ENCODE measurements at places on chromosomes 11 and 22.

GRCh38 chr11:18115360-18116127, 9.7 kb upstream of the SAAL1 start:
- DNase-seq, result peak; percentile 80

GRCh38 chr11:72598466-72598865, 75.8 kb downstream of the PDE2A start:
- no peak for DNase-seq

DNA sequence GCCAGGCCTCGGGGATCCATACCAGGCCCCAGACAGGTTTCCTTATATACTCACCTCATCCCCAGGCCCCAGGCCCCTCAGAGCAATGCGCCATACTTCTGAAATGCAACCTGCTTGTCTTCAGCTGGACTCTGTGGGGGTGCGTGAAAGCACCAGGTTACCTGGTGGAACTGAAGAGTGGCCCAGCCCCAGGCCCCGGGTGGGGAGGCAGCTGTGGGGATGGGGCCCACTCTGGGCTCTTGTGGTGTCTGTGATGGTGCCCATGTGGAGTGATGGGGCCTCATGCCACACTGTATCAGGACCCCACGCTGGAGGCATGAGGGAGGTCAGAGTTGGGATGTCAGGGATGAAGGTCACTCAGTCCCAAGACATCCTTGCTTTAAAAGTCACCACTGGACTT, 999.0 kb downstream of the BRD1 start:
- DNase-seq, result no peak

GRCh38 chr11:34667810-34668582, 47.1 kb downstream of the EHF start:
- DNase-seq, result no peak

DNA sequence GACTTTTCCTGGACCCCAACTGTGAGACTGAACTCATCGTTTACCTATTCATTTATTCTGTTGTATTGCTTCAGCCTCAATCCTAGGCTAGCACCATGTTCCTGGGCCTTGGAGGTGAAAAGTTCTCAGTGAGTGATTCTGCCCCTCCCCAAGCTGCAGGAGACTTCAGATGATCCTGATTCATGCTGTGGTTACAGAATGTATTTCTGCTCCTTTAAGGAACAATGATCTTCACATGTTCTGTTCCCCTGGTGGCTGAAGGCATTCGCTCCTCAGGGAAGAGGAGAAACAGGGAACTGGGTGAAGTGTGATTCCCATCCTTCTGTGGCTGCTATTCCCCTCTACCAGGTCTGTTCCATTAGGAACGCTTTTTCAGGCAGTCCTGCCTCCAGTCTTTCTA, 2.4 kb downstream of the OR52E1 start:
- DNase-seq, result no peak

DNA sequence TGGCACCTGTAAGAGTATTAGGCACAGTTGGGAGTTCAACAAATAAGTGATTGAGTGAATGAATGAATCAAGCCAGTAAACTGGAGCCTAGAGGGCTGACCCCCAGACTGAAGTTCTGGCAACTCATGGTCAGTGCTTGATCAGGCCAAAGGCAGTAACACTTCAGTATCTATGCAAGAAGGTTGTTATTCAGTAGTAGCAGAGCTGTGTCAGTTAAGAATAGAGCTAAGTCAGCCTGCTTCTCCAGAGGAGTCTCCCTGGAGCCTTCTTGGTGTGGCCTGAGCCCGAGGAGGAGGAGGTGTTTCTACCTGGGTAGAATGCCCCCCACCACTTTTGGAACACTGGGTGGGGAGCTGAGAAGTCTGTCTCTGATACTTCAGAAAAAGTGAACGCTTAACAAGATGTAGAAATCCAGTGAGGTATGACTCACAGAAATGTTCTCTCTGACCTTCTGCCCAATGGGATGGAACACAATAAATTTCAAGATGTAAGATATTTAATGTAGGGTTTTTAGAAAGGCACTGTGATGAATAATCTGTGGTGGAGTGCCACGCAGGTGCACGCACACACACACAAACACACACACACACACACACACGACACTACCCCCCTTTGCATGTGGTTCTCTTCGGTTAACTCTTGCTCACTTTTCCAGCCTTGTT, 219.9 kb downstream of the HIPK3 start:
- DNase-seq, result no peak

DNA sequence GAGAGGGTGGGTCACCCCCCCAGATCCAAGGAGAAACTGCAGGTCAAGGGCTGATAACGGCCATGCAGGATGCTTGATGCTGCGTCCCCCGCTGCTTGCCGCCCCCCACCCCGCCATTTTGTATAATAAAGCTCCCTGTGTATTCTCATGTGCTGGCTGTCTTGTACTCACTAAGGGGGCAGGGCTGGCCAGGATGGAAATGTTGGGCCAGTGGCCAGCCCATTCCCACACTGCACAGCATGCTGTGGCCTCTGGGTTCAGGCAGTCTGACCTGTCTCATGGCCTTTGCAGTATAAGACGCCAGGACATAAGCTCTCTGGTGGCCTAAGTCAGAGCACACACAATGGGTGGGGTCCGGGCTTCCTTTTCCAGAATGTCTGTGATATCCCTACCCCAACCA, 421 bp upstream of the PRR33 start:
- DNase-seq, result no peak

GRCh38 chr11:118536726-118537125, 5.7 kb downstream of the TMEM25 start:
- DNase-seq, result no peak

GRCh38 chr11:1107316-1108245, 32.9 kb downstream of the MUC2 start:
- DNase-seq, result no peak

- no peak for DNase-seq
These were observed 2.4 kb downstream of the CHEK1 start for GRCh38 chr11:125627236-125627910.

- no peak for DNase-seq
These were observed 483.6 kb downstream of the MN1 start for GRCh38 chr22:27317971-27318428.

- no peak for DNase-seq
These were observed 32.2 kb downstream of the PARVA start for GRCh38 chr11:12409621-12410005.

DNA sequence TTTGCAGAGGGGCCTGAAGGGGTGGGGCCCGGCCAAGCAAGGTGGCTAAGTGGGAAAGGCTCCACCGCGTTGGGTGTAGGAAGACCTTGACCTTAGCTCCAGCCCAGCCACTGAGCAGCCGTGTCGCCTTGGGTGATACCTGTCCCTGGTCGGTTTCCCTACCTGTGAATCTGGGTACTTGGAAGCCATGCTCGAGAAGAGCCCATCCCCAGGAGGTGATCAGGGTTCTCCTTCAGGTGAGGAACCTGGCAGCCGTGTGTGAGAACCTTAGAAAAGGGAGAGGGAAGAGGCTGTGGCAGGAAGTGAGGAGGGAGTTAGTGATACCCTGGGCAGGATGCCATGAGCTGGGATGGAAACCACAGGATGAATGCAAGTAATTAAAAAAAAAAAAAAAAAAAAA, 21.6 kb downstream of the PPARA start:
- no peak for DNase-seq

DNA sequence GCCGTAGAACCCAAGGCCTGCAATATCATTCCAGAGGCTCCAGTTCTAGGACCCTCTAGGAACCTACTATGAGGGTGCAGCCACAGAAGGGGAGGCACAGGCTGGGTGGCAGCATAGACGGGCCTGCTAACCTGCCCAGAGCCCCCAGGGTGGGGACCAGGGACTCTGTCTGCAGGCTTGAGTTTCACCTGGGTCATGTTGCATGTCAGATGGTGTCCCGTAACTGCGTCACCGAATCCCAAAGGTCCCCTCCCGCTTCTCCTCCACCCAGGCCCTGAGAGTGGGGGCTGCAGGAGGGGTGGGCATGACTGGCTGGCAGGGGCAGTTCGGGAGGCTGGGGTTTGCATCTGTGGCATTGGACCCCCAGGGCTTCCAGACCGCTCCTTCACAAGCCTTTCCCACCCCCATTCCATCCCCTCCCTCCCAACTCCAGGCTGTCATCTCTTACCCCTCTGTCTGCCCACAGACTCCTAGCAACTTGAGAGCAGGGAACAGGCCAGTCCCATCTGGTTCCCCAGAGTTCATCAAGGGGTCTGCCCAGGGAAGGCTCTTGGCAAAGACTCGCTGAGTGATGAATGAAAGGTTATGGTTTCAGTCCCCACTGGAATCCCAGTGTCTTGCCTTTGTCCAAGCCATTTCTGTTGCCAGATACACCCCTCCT, 16.3 kb downstream of the MYO7A start:
- DNase-seq, result no peak

DNA sequence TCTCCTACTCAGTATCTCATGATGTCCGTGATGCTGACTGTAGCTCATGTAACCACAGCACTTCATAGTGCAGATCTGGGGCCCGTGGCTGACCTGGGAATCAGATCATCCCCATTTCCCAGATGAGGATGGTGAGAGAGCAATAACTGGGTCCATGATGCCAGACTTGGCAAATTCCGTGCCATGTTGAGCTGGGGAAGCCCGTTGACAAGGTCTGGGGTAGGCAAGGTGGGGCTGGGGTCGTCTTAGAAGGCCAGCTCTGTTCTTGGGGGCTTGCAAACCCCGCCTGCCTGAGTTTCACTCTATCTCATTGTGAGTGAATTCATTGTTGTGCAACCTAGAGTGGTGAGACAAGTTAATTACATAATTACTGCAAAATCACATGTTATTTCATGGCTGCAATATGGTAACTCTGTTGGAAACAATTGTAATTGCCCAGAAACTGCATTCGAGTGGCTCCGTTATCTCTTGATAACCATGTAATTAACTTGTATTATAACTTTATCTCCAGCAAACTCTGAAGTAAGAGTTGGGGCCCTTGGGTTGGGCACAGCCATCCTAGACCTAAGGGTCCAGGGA, 41.7 kb downstream of the LMO1 start:
- no peak for DNase-seq

DNA sequence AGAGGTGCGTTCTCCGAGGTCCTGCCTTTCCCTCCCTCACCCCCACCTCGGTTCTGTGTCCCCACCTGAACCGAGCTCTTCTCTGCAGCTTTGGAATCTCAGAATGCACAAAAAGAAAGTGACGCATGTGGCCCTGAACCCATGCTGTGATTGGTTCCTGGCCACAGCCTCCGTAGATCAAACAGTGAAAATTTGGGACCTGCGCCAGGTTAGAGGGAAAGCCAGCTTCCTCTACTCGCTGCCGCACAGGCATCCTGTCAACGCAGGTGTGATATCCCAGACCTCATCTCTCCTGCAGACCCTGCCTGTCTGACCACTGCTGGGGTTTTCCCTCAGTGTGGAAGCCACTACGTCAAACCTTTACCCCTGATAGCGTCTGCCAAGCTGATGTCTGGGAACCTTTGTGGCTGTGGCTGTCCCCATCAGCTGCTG, 13.9 kb downstream of the ACP2 start:
- DNase-seq, result peak; percentile 68

DNA sequence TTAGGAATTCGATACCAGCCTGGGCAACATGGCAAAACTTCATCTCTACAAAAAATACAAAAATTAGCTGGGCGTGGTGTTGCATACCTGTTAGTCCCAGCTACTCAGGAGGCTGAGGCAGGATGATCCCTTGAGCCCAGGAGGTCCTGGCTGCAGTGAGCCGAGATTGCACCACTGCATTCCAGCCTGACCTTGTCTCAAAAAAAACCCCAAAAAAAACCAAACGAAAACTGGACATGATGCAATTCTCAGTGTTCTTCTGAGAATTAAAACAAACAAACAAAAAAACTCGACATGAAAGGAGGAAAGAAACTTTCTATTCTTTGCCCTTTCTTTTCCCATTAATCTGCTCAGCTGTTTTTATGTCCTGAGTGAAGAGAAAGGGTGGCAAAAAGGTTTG, 7.4 kb downstream of the MED17 start:
- DNase-seq, result no peak

GRCh38 chr11:58968251-58968711, 29.0 kb downstream of the GLYATL1 start:
- no peak for DNase-seq

DNA sequence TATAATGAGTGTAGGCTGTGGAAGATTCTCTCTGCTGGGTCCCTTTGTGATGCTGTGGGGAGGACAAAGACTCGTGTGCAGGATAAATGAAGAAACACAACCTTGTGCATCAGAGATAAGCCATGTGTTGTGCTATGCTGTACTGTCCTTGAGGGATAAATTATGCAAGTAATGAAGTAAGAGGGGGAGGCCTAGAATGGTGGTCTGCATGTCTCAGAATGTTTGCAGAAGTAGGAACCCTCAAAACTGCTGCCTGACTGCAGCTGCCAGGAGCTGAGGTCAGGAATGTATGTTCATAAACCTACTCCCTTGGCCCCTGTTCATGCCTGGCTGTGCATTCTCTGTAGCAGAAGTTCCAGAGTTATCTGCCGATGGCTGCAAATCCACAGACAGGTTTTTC, 4.6 kb upstream of the SMCO4 start:
- DNase-seq, result no peak

DNA sequence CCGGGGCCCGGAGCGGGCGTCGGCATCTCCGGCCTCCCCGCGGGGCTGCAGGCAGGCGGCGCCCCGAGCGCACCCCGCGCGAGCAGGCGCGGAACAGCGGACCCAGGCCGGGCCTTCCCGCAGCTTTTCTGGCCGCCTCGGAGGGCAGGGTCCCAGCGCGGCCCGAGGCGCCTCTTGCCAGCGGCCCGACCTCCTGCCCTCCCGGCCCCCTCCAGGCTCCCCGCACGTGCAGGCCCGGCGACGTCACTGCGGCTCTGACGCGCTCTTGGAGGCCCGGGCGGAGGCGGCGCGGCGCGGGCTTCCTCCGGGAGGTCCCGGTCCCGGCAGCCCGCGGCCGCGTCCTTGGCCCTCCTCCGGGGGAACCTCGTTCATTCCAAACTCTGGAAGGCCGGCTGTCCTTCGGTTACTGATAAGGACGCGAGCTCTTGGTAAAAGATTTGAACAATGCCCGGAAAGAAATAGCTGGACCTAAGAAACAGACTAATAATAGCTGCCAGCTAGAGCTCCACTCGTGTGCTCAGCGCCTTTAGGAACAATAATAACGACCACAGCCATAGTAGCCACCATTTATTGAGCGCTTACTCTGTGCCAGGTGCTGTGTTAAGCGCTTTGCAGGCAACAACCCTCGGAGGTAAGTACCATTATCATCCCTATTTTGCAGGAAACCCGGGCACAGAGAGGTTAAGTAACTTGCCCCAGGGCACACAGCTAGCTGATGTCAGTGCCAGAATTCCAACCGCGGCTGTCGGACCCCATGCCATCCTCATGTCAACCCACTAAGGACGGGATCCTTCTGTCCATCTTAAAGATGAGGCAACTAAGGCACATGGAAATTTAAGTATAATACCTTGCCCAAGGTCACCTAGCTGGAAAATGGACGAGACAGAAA, 39.1 kb upstream of the CREB3L1 start:
- DNase-seq, result peak; percentile 88

DNA sequence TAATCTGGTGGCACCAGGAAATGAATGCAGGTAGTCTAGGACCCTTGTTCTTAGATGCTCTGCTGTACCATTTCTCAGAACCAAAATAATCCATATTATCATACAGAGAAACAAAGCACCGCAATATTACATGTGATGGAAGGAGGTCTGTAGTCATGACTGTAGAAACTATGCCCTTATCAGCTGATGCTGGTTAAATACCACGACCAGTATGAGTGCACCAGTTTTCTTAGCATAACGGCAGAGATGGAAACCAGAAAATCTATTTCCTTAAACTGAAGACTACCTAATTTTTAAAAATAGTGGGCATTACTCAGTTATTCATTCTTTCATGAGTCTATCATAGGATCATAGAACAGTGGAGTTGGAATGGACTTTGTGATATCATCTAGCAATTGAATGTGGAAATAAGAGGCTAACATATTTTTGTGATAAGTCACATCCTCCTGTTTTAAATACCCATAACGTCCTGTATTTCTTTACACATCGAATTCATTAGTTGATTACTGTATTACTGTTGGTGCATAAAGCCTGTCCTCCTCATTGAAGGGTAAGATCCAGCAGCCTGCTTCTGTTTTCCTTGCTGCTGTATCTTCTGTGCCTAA, 15.1 kb downstream of the JHY start:
- no peak for DNase-seq

Measured in activated CD8-positive, alpha-beta memory T cell treated with anti-CD3 and anti-CD28 coated beads for 24 hours (primary cell).